ENCODE measurements at places on chromosomes 1 and 21. TPM values are rescaled to one million over a fixed set of nuclear protein-coding genes. Genes with fewer than 3 reads are reported as not detected.

DNA sequence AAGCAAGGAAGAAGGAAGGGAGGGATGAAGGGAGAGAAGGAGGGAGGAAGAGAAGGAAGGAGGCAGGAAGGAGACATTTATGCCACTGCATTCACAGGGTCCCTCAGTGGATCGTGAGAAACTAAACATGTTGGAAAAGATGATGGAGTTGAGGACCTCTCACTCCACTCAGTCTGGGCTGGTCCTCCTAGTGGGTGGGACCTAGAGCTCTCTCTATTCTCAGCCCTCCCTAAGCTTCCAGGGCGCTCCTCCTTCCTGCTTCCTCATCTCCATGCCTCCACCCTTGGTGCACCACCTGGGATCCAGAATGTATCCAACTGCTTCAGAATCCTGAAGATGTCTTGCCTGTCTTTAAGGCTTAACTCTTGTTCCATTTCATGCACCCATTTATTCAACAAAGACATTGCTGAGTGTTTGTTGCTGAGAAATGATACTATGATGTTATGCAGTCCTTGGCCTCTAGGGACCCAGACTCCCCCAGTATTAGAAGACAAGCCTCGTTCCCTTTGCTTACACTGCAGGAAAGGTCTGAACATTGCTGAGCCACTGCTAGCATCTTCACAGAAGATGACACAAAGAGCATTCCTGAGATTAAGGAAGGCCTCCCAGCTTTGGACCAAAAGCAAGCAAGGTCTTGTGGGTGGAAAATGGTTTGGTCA is 88.5 kb downstream of the BEND5 start:
- DNase-seq: no peak

DNA sequence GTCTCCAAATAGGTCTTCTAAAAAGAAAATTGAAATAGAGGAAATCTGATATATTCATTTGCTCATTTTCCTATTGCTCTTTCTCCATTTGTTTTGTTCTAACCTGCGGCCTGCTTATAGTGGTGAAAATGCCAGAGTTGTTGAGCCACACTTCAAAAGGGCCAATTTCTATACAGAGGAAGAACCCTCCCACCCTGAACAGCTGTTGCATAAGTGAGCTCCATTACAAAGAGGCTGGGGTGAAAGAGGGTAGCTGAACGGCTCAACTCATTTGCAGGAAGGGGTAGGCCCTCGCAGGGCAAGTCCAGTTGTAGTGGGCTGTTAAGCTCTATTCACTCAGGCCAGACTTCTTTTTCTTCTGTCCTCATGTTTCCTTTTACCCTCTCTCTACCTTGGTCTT is 8.8 kb downstream of the ADCY10 start:
- DNase-seq: no peak

DNA sequence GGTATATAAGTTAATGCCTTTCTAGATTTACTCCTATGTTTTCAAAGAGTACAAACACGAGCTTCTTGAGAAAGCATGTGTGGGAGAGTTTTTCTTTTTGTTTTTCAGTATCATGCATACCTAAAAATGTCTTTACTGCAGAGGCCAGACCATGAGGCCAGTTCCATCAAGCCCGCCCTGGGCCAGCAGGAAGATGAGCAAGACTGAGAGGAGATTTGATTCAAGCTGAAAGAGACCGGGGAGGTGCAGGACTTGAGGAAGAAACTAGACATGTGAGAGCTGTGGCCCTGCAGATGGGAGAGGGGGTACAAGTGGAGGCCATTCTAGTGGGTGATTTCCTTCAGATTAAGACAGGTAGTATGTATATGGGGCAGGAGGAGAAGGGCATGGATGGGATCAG is 33.4 kb upstream of the NTPCR start:
- no peak for DNase-seq

Gene DEPDC1
- total RNA-seq: 2.7 TPM

Gene GNG12
- 180 TPM for total RNA-seq

Measured in transverse colon (tissue), 4 donors.